SHP77 treated with DMSO at 0.1 percent for 48 hours (cell line): ENCODE measurements at places on chromosomes 12 and 14.

- DNase-seq, result no peak
These were observed 398.9 kb upstream of the CCDC196 start for GRCh38 chr14:66087231-66087630.

DNA sequence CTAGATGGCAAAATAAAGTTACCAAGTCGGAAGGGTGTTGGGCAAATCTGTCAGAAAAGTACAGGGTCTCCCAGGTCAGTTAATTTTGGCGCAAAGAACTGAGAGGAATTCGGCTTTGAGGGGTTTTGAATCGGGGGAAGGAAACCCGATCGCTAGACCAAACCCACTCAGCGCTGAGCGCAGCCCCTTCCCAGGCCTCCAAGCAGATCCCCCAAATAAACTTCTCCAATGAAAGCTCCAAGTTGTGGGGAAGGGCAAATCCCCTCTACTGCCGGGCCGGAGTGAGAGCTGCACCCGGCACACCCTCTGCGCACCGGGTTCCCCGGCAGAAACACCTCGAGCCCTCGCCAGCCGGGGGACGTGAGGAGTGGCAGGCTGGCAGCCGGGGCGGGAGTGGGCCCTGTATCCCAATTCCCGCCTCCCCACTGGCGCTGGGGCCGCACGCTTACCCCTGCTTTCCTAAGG is 441 bp downstream of the E2F7 start:
- no peak for DNase-seq

- DNase-seq, result peak; percentile 15
These were observed 162.6 kb downstream of the SLC15A4 start for GRCh38 chr12:128661226-128661569.

DNA sequence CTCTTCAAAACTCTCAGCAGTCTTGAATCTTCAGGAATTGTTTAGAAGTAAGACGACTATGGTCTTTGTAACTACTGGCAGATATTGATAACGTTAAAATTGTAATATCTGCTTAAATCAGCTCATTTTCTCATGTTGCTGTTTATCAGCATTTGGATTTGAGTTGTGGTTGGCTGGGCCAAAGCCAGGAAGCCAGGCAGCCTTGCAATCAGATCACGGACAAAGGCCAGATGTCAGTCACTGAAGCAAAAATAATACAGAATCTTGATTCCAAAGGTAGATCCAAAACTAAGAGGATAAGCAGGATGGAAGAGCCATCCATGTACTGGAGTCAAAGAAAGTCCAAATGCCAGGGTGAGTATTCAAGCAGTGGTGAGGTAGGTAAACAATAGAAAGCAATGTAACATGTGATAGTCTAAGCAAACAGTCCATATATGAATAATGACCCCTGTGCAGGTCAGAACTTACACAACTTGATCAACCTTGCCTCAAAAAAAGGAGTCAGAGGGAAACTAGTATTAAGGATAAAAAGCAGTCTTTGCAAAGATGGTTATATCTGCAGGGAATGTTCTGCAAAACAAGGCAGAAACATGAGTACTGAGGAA is 95.8 kb upstream of the RAP1B start:
- no peak for DNase-seq

- no peak for DNase-seq
These were observed 26.4 kb downstream of the TMEM132D start for GRCh38 chr12:129877411-129877810.

DNA sequence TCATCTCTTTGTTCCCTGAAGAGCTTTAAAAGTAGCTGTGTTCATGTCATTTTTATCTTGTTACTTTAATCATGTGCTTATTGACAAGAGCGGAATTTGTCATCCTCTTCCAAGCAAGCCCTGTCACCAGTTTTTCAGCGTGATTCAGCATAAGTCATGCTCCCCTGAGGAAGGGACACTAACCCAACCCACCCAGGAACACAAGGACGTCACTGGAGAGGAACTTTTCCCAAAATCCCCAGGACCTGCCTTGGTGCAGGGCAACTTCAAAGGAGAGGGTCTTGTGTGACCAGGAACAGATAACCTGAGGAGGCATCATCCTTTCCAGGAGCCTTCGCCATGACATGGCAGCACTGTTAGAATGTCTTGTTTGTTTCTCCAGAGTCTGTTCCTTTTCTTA is 107.1 kb upstream of the DIO3 start:
- no peak for DNase-seq

- DNase-seq, result no peak
These were observed 53.6 kb downstream of the FBXO34 start for GRCh38 chr14:55324812-55325211.

GRCh38 chr14:32934881-32935633 is 3.6 kb upstream of the NPAS3 start:
- DNase-seq, result no peak

DNA sequence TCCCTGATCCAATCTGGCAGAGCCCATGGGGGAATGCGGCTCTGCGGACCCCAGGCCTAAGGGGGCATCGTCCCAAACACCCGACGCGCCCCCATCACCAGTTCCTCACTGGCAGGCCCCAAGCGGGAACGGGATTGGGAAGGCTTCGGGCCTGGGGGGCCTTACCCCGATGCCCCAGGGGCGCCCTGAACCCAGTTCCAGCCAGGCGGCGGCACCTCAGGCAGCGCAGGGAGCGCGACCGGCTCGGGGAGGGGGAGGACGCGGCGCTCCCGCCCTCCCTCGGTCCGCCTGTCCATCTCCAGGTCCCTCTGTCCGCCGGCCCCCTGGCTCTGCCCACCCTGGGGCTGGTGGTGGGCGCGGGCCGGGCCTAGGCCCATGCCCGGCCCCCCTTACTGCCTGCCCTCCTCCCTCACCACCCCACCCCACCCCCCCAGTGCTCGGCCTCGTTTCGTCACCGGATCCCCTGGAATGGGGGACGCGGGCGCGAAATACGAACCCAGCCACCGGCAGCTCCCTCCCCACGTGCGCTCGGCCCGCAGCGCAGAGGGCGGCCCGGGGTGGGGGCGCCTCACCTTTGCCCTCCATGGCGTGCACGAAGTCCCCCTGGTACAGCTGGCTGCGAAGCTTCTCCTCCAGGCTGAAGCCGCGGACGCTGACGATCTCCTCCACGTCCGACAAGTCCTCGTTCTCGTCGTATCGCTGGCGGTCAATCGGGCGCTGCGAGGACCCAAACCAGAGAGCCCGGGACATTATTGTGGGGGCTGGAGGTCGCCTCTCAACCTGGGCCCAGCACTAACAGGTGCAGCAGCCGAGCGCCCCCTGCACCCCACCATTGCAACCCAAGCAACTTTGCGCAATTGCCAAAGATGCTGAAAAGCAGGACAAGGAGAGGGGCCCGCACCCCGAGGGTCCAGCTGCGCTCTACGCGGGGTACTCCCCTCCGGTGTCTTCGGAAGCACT is 2.3 kb downstream of the KDM2B start:
- no peak for DNase-seq

GRCh38 chr14:33711811-33712216 is 239.1 kb downstream of the EGLN3 start:
- DNase-seq, result no peak

- no peak for DNase-seq
These were observed 890.2 kb downstream of the FLRT2 start for GRCh38 chr14:86420131-86420530.

DNA sequence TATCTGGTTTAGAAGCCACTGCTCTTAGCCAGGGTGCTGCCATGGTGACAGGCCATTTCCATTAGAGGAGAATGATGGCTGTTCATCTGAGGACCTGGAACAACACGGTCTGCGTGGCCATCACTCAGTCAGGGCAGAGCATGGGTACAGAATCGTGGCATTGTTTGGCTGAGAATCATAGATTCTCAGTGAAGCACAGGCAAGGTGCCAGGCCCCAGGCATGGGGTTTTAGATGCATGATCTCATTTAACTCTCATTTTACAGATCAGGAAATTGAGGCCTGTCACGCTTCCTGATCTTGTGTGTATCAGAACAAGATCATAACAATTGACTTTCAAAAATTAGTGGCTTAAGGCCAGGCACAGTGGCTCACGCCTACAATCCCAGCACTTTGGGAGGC is 26.8 kb upstream of the IRF2BPL start:
- DNase-seq, result no peak

GRCh38 chr12:91785655-91786498 is 359.8 kb downstream of the BTG1 start:
- DNase-seq, result no peak

- no peak for DNase-seq
These were observed 50.4 kb downstream of the PPP1R12A start for GRCh38 chr12:79884401-79885006.

GRCh38 chr12:81022531-81022930 is 55.3 kb upstream of the ACSS3 start:
- no peak for DNase-seq

DNA sequence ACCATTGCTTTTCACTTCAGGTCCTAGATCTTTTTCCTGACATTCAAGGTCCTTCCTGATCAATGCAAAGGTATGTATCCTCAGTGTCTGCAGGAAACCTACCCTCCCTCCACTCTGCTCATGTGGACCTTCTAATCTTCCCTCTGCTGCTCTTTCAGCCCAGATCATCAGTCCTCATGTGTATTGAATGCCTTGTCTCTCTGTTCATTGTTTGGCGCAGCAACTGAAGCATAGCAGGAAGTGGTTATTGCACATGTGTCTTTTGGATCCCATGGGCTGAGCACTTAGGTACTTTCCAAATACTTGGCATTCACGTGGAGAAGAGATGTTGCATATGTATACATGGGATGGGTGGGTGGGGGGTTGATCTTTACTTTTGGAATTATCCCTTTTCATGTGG is 4.3 kb upstream of the NIN start:
- DNase-seq, result no peak

DNA sequence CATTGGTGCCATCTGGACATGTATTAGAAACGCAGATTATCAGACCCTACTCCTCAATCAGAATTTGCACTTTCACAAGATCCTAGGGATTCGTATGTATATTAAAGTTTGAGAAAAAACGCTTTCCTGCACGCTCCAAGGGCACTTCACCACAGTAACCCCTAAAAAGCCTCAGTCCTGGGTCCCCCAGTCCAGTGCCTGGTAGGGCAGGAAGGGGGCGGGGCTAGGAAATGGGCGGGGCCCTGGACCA is 369 bp downstream of the DEPDC4 start:
- no peak for DNase-seq

GRCh38 chr14:35341454-35341750 is 49.2 kb downstream of the PSMA6 start:
- DNase-seq, result no peak

DNA sequence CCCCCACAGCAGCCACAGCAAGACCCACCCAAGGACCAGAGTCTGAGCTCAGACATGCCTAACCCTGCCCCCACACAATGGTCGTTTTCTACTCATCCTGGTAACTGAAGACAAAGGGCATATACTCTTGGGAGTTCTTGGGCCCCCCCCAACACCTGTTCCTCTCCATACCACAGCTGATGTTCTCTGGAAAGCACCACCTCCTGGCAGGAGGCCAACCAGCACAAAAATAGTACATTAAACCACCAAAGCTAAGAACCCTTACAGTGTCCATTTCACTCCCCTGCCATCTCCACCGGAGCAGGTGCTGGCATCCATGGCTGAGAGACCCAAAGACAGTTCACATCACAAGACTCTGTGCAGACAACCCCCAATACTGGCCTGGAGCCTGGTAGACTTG is 80.6 kb upstream of the DAAM1 start:
- DNase-seq, result no peak

- DNase-seq, result peak; percentile 29
These were observed 100.1 kb downstream of the PAH start for GRCh38 chr12:102816816-102817434.

- DNase-seq, result no peak
These were observed 280.5 kb downstream of the VRK1 start for GRCh38 chr14:97077687-97078086.

- DNase-seq, result no peak
These were observed 166.5 kb upstream of the GSC start for GRCh38 chr14:94936401-94936892.

- DNase-seq, result no peak
These were observed 53.4 kb upstream of the KRR1 start for GRCh38 chr12:75564852-75565251.

GRCh38 chr14:21267431-21267845 is 1.8 kb downstream of the HNRNPC start:
- no peak for DNase-seq

- DNase-seq, result no peak
These were observed 17.1 kb downstream of the MRPL42 start for GRCh38 chr12:93484315-93484981.

- no peak for DNase-seq
These were observed 79.4 kb downstream of the DACT1 start for GRCh38 chr14:58717211-58717610.

DNA sequence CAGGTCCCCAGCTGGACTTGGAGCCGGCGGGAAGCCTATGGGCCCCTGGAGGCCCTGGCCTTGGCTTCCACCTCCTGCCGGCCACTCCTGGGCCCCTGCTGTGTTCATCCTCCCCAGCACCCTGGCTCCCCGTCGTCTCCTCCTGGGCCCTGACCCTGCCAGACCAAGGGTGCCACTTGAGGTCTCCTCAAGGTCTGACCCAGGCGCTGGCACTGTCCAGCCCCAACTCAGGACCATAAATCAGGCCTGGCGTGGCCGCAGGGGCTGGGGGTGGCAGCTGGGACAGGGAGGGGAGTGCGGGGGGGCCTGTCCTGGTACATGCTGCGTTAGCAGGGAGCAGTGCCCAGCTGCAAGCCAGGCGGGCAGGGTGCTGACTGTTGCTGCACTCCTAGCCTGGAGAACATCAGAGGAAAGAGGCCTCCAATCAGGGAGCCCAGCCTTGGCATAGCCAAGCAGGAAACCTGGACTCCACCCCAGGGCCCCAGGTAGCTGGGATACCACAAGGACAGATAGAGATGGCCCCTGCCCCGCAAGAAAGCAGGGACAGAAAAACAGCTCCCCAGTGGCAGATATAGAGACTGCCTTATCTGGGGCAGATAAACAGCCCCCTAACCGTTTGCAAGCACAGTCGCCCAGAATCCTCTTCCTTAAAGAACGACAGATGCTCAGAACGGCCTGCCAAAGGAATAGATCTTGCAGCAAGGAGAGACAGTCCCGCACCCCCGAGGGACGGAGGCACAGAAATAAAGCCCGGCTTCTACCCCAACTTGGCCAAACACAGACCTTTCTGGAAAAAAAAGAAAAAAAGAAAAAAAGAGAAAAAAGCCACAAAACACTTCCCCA is 6.5 kb upstream of the ATG101 start:
- DNase-seq, result no peak

DNA sequence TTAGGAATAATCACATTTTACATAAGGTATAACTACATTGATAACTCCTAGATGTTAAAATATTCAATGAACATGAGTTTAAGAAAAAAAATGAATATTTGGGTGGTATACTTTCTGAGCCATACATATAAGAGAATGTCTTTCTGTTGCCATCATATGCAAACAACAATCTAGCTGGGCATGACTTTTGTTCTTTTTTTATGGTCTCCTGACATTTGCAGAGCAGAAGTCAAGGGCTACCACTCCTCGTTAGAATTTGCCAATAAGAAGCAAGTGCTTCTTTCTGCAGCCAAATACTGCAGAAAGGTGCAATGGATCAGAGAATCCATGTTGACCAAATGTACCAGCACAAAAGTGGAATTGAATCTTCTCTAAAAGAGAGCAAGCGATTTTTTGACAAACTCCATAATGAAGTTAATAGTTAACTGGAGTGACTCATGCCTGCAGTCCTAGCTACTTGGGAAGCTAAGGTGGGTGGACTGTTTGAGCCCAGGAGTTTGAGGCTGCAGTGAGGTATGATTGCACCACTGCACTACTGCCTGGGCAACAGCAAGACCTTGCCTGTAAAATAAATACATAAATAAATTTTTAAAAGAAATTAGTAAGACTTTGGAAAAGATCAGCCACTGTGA is 25.5 kb upstream of the CCDC91 start:
- DNase-seq, result no peak
